Nephron progenitor cell (in vitro differentiated cells): ENCODE measurements at places on chromosomes 6 and 20.

DNA sequence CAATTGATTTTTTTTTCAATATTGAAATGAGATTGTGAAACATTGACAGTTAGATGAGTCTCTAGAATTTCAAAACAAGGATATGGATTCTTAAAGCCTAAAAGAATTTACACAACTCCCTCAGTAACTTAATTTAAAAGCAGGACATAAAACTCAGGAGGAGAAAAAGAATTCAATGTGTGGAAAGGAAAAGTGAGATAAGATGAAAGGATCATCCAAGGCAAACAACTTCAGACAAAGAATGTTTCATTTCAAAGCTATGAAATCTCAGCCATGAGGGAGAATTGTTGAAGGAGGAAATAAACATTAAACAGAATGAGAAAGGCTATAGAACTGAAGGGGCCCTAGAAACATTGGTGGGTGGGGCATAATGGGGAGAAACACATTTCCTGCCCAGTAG lies 191.7 kb upstream of the NOX3 start:
- H3K36me3 ChIP-seq: peaks cover 6% of the 10 kb centered on the region
- no peaks in the 10 kb centered on the region for H3K27me3 ChIP-seq
- H3K4me3 ChIP-seq: no peak overlapping the region
- H3K27ac ChIP-seq: no peak overlapping the region

DNA sequence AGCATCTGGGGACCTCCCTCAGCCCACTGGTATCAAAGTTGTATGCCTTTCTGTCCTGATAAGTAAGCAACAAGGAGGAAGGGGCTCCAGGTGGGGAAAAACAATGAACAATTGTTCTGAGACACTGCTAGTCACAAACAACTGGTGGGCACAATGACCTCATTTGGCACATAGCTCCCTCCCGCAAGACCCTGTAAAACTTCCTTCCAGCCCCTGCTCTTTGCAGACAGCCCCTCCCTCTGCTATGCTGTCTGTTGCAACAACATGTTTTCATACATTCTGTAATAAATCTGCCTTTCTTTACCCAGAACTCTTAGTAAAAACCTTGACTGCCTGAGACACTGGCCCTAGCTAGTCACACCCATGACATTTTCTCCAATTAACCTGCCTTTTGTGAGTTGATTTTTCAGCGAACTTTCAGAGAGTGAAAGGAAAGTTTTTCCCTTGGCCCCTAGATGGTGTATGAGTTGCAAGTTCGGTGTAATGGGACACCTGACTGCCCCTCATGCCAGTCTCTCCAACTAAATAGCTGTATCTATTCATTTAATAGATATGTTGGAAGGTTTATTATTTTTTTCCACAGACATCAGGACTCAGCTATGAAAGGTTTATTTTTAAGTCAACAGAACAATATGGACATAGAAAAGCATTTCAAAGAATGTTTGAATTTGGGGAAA lies 142.3 kb upstream of the SLC22A16 start:
- no peak for DNase-seq
- H3K27me3 ChIP-seq: no peaks in the 10 kb centered on the region
- peak overlapping the region; percentile 6 for H3K27ac ChIP-seq
- peaks cover 18% of the 10 kb centered on the region for H3K4me1 ChIP-seq
- peaks cover 77% of the 10 kb centered on the region for H3K36me3 ChIP-seq

DNA sequence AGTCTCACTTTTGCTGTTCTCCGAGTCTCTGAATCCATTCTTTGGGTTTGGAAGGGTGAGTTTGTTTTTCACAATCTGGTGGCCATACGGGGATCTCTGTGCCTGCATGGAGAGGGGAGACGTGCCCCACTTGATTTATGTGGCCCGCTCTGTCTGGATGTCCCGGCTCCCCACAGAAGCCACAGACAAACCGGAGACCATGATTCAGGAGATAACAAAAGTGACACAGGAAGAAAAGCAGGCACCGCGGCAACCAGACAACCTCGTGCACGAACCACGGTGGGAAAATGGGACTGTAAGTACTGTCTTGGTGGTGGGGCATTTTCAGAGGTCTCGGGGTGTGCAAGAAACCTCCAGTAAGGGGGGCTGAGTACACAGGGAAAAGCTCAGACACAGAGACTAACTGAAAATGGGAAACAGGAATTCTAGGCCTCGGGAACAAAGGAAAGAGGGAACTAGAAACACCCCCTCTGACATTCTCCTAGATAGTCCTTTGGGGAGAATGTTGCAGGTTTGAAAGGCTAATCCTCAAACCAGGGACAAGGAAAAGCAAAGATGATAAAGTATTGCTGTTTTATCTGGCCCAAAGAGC lies 22.1 kb upstream of the ZNF318 start:
- peak overlapping the region; percentile 66 for H3K4me3 ChIP-seq
- DNase-seq: peak; percentile 29
- H3K27ac ChIP-seq: peak overlapping the region; percentile 94
- peaks cover 75% of the 10 kb centered on the region for H3K4me1 ChIP-seq
- H3K27me3 ChIP-seq: peaks cover 3% of the 10 kb centered on the region

DNA sequence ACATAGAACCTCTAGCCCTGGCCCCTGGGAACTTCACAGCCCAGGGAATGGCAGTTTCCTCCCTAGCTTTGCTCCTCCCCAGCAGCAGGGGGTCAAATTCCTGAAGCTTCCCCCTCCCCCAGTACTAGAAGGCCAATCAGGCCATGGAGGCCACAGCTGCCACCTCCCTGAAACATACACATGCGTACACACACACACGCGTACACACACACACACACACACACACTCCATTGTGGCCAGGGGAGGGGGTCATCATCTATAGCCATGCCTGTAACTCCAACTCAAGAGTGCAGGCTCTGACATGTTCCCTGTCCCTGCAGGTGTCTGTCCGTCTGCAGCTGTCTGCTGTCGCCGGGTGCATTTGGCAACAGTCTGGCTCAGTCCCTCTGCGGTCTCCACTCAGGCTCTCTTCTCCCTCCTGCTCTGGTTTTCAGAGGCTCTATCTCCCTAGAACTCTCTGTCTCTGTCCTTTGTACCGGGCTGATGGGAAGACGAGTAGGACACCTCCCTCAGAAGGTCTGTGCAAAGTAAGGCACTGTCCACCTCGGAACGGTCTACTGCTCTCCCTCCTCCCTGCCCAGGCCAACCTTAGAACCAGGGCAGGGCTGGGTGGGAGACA lies 1.4 kb downstream of the LRFN2 start:
- DNase-seq: peak; percentile 42
- H3K27me3 ChIP-seq: peaks cover 66% of the 10 kb centered on the region
- H3K36me3 ChIP-seq: no peaks in the 10 kb centered on the region
- peak overlapping the region; percentile 79 for H3K4me3 ChIP-seq
- H3K27ac ChIP-seq: no peak overlapping the region

DNA sequence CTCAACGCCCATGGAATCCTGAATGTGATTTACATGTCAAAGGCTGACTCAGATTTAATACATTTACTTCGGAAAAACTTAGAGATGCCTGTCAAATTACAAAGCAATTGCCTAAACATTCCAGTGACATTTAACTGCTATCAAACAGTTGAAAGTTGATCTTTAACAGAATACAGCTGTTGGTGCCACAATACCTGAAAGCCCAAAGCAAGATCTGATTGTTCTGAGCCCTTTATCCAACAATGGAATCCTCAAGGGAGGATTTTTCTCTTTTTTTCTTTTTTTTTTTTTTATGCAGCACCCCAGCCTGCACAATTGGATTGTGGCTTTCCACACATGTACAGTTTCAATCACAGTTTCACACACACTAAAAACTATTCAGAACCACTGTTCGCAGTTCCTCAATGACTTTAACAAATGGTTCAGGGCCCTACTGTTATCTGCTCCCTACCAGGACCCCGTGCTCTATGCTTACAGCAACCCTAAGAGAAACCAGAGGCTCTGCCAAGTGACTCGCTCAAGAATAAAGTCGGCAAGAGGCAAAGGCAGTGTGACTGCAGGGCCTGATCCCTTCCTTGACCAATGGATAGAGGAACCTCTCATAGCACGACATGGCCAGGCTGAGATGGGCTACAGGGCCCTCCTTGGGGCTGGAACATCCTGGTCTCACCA lies 33.3 kb downstream of the EPB41L2 start:
- DNase-seq: no peak
- no peak overlapping the region for H3K27ac ChIP-seq
- peaks cover 35% of the 10 kb centered on the region for H3K4me1 ChIP-seq
- H3K4me3 ChIP-seq: no peak overlapping the region
- H3K27me3 ChIP-seq: no peaks in the 10 kb centered on the region

DNA sequence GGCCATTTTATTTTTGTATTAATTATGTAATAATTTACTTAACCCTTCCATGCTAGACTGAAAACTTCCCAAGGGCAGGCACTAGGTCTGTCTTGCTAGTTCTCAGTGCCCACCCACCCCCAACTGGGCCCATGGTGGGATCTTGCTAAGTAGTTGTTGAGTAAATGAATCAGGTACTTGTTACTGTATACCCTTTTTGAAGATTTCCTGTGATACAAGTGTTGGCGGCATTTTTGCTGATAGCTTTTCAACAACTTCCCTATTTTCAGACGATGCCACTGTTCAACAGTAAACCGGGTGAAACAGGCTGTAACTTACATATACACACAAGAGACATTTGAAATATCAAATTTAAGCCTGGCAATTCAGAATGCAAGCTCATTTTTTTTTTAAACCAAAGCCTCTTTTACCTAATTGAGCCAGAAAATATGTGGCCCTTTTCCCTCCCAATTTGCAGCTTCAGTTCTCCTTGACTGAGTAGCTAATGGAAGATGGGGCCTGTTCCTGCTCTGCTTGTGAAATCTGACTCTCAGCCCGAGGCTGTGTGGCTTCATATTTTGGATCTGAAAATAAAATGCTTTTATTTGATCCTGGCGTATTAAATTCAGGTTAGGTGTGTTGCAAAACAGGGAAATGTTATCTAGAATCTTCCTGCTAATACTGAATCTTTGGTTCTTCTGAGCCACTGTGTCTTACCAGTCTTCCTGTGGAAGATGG lies 288.3 kb downstream of the NRN1 start:
- no peak for DNase-seq
- H3K4me3 ChIP-seq: no peak overlapping the region
- peaks cover 23% of the 10 kb centered on the region for H3K4me1 ChIP-seq

- DNase-seq: no peak
- no peak overlapping the region for H3K4me3 ChIP-seq
- H3K36me3 ChIP-seq: no peaks in the 10 kb centered on the region
- H3K27me3 ChIP-seq: peaks cover under 1% of the 10 kb centered on the region
- H3K27ac ChIP-seq: no peak overlapping the region
Observed at GRCh38 chr6:134123666-134124208, 71.3 kb upstream of the SLC2A12 start.

GRCh38 chr20:25025091-25025861 lies 32.7 kb downstream of the ACSS1 start:
- H3K4me3 ChIP-seq: no peak overlapping the region
- H3K4me1 ChIP-seq: no peaks in the 10 kb centered on the region
- peaks cover 30% of the 10 kb centered on the region for H3K27me3 ChIP-seq
- DNase-seq: no peak

GRCh38 chr6:31529329-31530150 lies 778 bp downstream of the MCCD1 start:
- peaks cover 46% of the 10 kb centered on the region for H3K36me3 ChIP-seq
- DNase-seq: no peak
- no peaks in the 10 kb centered on the region for H3K27me3 ChIP-seq
- no peak overlapping the region for H3K27ac ChIP-seq
- H3K4me1 ChIP-seq: peaks cover 31% of the 10 kb centered on the region

DNA sequence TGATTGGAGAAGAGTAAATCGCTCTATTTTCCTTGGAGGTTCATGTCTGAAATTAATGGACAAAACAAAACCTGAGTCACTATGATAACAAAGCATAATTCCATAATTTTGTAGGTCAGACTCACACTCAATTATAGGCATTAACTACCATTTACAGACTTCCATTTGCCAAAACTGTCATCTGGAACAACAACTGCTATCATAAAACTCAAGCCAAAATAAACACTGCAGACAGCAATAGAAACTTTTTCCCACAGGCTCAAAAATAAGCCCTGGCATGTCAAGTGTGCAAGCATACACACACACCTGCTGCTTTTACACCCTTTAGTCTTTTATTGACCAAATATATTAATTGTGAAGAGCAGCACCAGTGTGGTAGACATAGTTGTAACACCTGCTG lies 7.1 kb downstream of the MRPS10 start:
- no peak for DNase-seq
- peaks cover 10% of the 10 kb centered on the region for H3K4me1 ChIP-seq
- no peak overlapping the region for H3K4me3 ChIP-seq
- H3K27ac ChIP-seq: peak overlapping the region; percentile 83

DNA sequence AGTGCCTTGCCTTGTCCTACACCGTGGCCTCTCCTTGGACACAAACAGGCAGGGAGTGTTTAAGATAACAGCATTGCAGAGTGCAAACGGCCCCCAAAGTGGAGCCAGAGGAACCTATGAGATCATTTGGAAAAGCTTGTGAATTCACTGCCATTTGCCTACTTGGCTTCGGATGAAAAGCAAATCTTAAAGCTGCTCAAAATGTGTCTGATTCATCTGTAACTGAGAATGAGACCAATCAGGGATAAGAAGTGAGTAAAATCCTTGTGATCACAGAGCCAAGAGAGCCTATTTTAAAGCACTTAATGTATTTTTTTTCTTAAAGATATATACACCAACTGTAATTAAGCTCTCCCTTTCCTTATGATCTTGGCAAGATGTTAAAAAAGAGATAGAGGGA lies 65.7 kb upstream of the BACH2 start:
- no peak overlapping the region for H3K4me3 ChIP-seq
- no peak overlapping the region for H3K27ac ChIP-seq
- DNase-seq: no peak

GRCh38 chr6:152634773-152635172 lies 2.4 kb downstream of the SYNE1 start:
- H3K27me3 ChIP-seq: peaks cover 77% of the 10 kb centered on the region
- no peaks in the 10 kb centered on the region for H3K36me3 ChIP-seq
- no peak overlapping the region for H3K4me3 ChIP-seq
- no peak for DNase-seq

DNA sequence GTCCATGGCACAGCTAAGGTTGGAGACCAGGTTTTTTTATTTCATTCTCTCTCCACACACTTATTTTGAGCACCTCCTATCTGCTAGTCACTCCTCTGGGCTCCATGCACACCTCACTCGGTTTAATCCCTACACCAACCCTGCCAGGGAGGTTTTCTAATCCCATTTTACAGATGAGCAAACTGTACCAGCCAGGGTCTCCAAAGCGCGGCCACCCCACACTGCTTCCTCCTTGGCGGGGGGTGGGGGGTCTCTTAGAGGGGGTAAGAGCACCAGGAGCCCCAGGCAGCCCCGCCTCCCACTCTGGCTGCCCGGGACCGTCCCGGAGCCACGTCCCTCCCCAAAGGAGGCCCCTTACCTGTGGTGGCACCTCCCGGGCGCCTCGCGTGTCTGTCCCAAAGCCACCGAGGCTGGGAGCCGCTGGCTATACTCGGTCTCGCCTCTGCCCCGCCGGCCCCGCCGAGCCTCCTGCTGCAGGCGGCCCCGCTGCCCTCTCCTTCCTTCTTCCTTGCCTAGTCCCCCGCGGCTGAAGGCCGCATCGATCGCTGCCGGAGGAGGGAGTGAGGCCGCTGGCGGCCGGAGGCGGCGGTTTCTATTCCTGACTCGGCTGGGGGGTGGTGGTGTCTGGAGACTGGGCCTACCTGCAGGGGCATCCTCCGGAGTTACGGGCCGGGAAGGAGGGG lies at the start of gene KCNS1:
KCNS1 (minus strand) TSS at position 565 of the 683 bp plus-strand sequence. CDS start 1,891 bp downstream, outside the sequence.
- H3K27me3 ChIP-seq: peaks cover 88% of the 10 kb centered on the region
- H3K4me1 ChIP-seq: no peaks in the 10 kb centered on the region
- peak; percentile 60 for DNase-seq
- peak within 1 kb of the TSS; percentile 70 for H3K4me3 ChIP-seq
- no peaks in the 10 kb centered on the region for H3K36me3 ChIP-seq
